Fibroblast of skin of right biceps (primary cell): ENCODE measurements at places on chromosomes 16 and 17.

- DNase-seq = no peak
Measured at GRCh38 chr17:50731575-50732460, 12.4 kb downstream of the LUC7L3 start.

DNA sequence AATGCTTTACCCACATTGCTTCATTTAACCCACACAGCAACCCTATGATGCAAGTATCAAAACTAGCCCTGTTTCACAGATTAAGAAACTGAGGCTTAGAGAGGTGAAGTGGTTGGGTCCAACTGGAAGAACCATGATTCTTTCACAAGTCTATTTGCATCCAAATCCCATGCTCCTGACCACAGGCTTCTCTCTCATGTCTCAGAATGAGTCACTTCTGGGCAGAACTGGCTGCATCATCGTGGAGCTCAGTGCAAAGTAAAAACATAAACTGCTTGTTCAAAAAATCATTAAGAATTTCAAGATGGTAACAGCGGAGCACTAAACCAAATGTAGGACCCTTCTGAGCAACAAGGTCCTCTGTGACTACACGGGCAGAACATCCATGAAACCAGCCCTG is 20.2 kb upstream of the CES1 start:
- peak; percentile 38 for DNase-seq

DNA sequence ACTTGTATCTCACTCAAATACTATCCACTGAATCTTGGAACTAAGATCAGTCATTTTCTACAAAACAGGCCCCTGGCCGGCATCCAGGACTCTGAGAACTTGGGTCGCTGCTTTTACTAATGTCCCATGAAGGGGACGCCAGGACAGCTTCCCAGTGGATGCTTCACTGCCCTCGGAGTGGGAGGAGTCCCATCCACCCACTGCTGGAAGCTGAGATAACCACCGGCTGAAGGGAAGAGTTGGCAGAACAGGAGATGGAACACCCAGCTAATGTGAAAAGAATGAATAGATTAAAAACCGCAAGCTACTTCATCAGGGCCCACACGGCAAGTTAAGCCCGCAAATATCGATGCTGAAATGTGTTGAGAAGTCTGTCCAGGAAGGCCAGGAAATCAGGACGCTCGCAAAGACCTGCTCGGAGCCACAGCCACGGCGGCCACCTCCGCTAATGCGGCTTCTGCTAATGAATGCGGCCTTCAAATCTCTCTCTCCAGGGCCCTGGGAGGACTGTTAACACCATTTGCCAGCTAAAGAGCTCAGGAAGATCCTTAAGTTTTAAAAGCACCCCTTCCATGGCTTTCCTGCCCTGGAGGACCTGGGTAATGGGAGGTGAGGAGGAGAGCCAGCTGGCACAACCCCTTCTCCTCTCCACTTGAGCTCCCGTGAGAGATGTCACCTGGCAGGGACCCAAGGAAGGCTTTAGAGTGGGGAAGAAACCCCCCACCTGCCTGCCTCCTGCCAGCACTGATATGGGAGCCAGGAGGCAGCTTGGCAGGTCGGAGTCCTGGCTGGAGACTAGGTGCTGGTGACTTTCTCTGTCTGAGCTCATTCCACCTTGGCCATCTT is 226.6 kb upstream of the RPL38 start:
- peak; percentile 48 for DNase-seq

- DNase-seq = no peak
Measured at GRCh38 chr16:15749371-15749770, 99.3 kb downstream of the NDE1 start.

- no peak for DNase-seq
Measured at GRCh38 chr16:90001761-90002503, 17.3 kb downstream of the DBNDD1 start.

- peak; percentile 92 for DNase-seq
Measured at GRCh38 chr17:43341715-43342588, 56.8 kb upstream of the ARL4D start.

GRCh38 chr16:81992859-81993258 is 18.4 kb downstream of the SDR42E1 start:
- DNase-seq = no peak

DNA sequence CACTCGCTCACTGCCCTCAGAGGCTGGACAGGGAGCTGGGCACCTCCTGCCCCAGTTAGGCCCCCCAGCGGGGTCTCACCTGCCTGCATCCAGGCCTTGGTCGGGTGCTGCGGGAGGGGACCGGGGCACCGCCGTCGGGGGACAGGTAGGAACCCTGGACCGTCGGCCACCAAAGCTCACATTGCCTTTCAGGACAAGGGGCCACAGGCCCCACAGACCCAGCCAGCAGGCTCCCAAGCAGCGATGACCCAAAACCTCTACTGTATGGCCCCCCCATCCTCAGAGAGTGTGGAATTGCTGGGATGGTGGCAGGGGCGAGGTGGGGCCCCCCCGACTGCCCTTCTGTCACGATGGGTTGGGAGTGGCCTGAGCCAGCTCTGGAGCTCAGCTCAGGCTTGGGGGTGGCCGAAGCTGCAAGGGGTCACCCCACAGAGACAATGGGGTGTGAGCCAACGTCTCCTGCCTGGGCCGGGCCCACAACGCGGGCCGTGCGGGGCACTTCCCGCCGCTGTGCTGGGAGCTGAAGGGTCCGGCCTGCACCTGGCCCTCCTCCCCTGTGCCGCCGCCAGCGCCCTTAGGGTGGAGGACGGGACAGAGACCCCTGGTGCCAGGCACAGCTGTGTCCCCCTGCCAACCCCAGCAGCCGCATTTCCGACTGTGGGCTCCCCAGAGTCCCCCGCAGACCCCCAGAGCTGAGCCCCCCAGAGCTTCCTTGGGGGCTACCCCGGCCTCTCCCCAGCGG is 498 bp downstream of the IGFALS start:
- DNase-seq = no peak

- peak; percentile 94 for DNase-seq
Measured at GRCh38 chr16:16021988-16022682, 72.7 kb downstream of the ABCC1 start.

DNA sequence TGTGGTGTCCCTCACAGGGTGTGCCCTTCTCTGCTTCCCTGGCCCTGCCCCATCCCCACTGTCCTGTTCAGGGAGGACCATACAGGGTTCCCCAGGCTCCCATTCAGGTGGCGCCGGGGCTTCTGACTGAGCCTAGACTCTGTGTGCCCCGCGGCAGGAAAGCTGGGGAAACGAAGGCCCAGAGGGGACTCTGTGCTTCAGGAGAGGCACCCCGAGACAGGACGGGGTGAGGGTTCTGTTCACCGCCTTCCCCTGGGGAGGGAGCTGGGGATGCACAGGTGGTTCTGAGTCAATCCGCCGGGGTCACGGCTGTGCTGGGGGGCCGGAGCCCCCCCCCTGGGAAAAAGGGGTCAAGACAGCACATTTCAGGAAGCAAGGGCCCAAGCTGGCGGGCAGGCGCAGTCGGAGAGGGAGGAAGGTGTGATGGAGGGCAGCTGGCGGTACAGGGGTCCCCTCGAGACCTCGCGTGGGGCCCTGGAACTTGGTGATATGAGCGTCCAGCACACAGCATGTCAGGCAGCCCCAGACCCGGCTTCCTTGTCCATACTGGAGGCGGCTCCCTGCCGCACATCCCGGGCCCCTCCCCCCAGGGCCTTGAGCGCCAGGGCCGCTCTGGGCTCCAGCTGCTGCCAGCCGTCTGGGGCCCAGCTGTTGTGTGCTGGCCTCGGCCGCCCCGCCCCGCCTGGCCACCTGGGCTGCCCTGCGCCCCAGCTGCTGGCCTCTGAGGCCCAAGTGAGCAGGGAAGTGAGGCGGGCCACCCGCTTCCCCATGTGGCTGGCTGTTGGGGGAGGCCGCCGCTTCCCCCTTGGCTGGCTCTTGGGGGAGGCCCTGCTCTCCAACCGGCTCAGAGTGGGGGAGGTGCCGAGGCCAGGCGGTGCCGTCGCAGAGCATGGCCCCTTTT is 5.6 kb upstream of the NOTUM start:
- DNase-seq = no peak

DNA sequence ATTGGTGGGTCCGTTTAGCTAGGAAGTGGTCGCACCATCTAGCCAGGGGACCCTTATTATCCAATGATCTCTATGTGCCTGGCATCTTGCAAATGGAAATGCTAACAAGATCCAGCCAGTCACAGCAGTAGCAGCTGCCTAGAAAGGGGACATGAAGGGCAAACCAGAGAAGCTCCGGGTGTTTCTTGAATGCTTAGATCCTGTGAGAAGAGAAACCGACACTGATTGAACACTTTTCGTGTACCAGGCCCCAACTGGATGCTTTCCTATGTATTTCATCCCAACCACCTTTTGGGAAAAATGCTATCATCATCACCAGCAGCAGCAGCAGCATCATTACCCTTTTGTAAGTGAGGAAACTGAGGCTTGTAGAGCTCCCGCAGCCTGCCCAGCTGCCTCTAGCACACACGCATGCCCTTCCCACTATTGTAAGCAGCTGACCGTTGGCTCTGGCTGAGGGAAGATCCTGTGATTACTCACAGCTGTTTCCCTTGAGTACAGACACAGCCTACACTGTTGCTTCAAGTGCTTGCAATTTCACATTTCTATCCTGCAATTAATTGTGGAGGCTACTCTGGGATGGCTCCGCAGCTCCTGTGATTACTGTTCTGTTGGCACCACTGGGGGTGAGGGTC is 180.7 kb upstream of the CACNG5 start:
- no peak for DNase-seq

DNA sequence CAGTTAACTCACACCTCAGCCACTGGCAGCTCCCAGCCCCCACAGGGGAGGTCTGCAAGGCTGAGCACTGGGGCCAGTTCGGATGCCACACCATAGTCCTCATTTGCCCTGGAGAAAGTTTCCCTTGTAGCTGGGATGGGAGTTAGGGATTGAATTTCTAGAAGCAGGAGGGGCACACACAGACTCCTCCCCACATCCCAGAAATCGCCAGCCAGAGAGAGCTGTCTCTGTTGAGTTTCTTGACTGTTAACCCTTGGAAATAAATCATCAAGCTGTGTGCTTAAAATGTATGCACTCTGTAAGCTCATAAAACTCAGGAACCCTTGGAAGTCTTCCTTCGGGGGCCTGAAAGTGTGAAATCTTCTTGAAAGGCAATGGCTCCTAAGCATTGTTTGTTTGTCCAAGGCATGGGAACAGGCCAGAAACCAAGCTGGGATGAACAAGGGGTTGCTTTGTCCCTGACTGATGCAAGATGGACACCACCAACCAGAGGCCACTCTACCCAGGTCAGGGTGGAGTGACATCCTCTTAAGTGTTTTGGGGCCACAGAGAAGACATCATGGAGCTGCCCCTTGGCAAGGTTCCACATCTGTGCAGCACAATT is 394 bp upstream of the PRM3 start:
- DNase-seq = no peak

- DNase-seq = no peak
Measured at GRCh38 chr16:77928096-77928495, 94.3 kb upstream of the CLEC3A start.

GRCh38 chr17:45366691-45367090 is 49.9 kb upstream of the MAP3K14 start:
- DNase-seq = no peak

- peak; percentile 96 for DNase-seq
Measured at GRCh38 chr16:89395150-89396142, 94.9 kb downstream of the ANKRD11 start.

DNA sequence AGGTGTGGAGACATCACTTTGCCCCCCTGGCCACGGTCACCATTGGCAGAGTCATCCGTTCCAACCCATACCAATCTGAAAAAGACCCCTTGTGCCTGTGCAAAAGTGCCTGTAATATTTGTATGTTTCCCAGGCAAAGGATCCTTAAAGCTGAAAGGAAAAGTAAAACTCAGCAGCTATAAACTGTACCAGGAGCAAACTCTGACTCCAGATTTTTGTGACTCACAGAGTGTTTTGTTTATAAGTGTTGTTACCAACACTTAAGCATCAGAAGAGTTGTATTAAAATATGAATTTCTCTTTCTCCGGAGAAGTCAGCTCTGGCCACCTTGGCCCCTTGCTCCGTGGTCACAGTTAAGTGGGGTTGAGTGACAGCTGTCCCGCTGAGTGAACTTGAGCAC is 75.9 kb downstream of the IRX6 start:
- no peak for DNase-seq

GRCh38 chr16:14301169-14302030 is 230.3 kb downstream of the MRTFB start:
- peak; percentile 38 for DNase-seq

DNA sequence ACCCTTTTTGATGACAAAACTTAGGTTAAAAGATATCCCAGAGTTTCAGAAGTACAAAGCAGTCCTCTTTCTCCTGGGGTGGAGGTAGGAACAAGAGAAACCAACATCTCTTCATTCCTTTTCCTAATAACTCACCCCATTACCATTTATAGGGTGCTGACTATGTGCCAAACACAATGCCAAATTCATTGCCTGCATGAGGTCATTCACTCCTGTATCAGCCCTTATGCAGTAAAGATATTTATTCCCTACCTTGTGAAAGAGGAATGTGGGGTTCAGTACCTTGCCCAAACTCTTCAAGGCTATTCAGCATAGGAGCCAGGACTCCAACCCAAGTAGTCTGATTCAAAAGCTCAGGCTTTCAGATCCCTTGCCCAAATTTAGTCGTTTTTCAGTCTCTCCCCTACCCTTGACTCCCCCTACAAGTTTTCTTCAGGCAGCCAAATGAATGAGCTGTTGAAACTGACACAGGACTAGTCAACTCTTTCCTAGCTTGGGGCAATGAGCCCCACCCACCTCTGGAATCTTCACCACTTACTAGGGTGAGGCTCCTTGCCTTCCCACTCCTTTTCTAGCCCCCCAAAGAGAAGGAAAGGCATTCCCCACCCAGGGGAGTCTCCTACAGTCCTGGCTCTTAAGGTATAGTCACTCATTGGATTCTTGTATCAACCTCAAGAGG is 5.9 kb downstream of the KRT14 start:
- no peak for DNase-seq

DNA sequence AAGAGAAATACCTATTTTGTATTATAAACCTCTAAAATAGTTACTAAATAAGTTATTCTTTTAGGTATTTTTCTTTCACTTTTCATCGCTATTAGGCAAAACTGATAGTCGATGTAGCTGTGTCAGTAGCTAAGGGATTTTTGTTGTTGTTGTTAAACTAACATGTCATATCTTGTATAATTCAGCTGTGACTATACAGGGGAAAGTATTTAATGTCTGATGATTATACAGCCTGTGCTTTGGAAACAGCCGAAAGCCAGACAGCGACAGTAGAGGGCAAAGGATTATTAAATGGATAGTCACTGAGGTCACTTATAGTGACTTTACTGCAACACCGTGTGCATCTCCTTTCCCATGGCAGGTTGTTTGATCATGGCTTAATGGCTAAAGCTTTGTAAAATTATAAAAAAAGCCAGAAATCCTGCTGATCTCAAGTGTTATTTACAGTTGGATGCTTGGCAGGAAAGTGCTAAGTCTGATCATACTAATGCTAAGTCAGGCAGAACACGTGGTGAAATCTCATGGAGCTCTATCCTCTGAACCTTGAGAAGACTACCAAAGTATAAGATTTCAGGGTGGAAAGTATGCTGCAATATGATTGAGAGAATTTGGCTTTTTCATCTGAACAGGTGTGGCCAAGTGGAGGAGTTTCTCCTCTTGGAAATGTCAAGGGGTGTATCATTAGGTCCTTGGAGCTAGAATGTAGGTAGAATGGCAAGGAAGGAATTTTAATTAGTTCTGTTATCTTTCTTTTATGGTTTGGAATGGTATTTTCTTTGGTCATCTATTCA is 88.4 kb downstream of the FTO start:
- no peak for DNase-seq
